ENCODE measurements at places on chromosomes 4 and X. TPM values are rescaled to one million over a fixed set of nuclear protein-coding genes. Genes with fewer than 3 reads are reported as not detected.

DNA sequence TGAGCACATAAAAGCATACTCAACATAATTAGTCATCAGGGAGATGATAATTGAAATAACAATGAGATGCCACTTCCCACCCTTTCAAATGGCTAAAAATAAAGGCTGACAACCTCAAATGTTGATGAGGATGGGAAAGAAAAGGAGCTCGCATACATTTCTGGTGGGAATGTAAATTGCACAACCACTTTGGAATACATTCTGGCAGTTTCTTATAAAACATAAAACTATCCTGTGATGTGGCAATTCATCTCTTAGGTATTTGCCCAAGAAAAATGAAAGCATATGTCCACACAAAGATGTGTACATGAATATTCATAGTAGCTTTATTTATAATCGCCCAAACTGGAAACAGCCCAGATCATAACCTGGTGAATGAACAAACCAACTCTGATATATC is 687 bp upstream of the ZNF275 start:
- DNase-seq, result no peak

The MAGEE1 gene
- 5.2 TPM for polyA plus RNA-seq

GRCh38 chr4:118081434-118081833 is 47.1 kb downstream of the NDST3 start:
- DNase-seq, result no peak

GRCh38 chr4:118757761-118758251 is 72.6 kb downstream of the METTL14 start:
- DNase-seq, result no peak

The MAGEA6 gene
- not detected for polyA plus RNA-seq

- no peak for DNase-seq
Observed at GRCh38 chr4:104826171-104826570, 320.5 kb upstream of the TET2 start.

DNA sequence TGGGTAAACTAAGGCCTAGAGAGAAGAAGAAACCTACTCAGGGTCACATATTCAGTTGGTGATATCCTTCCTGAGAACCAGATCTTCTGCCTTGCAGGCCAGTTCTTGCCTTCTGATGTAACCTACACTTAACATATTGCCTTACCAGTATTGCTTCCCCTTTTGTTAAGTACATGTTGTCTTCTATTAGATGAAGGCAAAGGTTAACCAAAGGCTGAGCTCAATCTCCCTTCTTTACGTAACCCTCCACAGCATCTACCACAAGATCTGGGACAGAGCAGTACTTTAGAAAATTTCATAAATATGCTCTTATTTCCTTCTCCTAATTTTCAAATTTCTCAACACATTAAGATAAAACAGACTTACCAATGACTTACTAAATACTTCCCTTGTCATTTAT is 474.4 kb downstream of the SH2D1A start:
- no peak for DNase-seq

All from right lung (tissue), 10 donors.